ENCODE measurements at places on chromosomes 13 and 19. TPM values are rescaled to one million over a fixed set of nuclear protein-coding genes. Genes with fewer than 3 reads are reported as not detected.

DNA sequence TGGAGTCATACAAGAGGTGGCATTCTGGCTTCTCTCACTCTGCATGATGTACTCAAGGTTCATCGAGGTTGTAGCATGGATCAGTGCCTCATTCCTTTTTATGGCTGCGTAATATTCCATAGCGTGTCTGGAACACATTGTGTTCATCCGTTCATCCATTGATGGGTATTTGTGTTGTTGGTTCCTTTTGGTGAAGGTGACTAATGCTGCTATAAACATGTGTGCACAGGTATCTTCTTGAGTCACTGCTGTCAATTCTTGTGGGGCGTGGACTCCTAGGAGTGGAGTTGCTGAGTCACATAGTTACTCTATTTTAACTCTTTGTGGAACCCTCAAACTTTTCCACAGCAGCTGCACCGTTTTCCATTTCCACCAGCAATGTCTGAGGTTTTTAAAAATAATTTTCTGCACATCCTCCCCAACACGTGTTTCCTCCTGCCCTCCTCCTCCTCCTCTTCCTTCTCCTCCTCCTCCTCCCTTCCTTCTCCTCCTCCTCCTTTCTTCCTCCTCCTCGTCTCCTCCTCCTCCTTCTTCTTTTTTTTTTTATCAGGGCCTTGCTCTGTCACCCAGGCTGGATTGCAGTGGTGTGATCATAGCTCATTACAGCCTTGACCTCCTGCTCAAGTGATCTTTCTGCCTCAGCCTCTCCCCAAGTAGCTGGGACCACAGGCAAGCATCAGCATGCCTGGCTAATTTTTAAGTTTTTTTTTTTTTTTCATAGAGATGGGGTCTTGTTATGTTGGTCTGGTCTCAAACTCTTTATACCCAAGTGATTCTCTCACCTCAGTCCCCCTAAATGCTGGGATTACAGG is 2.0 kb upstream of the TMEM221 start:
- DNase-seq, result no peak

DNA sequence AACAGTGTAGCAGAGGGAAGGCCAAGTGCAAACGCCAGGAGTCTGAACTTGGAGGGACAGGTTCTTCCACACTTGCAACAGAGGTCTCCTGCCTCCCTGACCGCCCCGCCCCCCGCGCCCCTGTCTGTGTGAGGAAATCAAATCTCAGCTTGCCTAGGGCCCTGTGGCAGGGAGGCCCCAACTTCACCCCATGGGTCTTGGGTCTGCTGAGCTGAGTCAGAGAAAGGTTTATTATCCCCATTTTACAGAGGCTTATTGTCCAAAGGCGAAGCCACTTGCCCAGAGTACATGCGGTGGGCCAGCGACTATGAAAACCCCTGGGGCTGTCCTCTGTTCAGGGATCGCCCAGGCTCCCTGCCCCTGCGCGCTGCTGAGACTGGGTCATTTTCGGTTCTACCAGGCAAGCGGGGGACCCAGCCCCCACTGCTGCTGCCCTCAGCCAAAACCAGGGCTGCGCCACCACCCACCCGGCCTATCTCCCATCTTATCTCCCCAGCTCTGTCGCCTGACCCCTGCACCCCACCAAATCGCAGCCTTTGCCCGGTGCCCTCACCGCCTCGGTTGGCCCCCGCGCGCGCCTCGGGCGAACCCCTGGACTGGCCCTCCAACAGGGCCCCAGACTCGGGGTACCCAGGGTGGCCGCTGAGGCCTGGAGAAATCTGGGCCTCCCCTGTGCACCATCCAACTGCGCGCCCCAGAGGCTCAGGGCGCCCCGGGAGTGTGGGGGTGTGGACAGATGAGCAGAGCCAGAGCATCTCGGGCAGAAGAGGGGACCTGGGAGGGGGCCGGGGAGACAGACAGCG is 850 bp upstream of the CERS4 start:
- peak; percentile 52 for DNase-seq

GRCh38 chr13:48590141-48590901 is 57.4 kb upstream of the RCBTB2 start:
- DNase-seq, result no peak

GRCh38 chr19:56015756-56016155 is 29.2 kb downstream of the NLRP5 start:
- no peak for DNase-seq

DNA sequence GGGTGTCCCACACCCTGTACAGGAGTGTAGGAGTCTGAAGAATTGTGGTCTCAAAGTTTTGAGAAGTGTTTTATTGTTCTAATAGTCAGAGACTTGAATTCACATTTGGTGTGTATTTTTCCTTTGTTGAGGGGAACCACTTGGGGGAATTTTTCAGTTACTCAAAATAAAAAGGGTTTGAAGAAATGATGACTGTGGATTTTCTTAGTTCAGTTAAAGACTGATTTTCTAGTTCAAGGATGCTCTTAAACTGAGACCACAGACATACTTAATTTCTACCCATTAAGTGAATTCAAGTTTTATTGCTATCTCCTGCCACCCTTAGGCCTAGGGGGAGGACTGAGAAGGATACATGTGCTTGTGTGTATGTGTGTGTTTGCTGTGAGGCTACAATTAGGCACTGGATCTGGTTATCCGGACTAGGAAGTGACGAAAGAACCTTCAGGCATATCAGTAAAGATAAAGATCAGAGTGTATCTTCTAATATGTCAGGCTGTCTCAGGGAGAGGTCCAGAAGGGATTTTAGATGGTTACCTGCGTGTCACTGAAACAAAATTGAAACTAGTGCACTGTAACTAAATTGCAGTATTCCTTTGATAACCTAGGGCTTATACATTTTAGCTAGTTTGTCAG is 234.9 kb upstream of the DACH1 start:
- no peak for DNase-seq

FFAR3 gene
- total RNA-seq, result not detected

- DNase-seq, result peak; percentile 45
Measured at GRCh38 chr13:95676105-95676761, 706 bp upstream of the DNAJC3 start.

GRCh38 chr19:11127905-11128304 is 27.7 kb downstream of the SPC24 start:
- DNase-seq, result no peak

ELSPBP1 gene
- total RNA-seq, result not detected

DNA sequence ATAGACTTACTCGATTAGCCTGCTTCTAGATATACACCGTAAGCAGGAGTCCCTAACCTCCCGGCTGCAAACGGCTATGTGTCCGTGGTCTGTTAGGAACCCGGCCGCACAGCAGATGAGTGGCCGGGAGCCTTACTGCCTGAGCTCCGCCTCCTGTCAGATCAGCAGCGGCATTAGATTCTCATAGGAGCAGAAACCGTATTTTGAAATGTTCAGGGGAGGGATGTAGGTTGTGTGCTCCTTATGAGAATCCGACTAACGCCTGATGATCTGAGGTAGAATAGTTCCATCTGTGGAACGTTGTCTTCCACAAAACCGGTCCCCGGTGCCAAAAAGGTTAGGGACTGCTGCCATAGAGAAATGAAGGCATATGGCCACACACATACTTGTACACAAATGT is 1491.9 kb downstream of the SLITRK5 start:
- DNase-seq, result no peak

KLK12 gene
- total RNA-seq, result not detected

DNA sequence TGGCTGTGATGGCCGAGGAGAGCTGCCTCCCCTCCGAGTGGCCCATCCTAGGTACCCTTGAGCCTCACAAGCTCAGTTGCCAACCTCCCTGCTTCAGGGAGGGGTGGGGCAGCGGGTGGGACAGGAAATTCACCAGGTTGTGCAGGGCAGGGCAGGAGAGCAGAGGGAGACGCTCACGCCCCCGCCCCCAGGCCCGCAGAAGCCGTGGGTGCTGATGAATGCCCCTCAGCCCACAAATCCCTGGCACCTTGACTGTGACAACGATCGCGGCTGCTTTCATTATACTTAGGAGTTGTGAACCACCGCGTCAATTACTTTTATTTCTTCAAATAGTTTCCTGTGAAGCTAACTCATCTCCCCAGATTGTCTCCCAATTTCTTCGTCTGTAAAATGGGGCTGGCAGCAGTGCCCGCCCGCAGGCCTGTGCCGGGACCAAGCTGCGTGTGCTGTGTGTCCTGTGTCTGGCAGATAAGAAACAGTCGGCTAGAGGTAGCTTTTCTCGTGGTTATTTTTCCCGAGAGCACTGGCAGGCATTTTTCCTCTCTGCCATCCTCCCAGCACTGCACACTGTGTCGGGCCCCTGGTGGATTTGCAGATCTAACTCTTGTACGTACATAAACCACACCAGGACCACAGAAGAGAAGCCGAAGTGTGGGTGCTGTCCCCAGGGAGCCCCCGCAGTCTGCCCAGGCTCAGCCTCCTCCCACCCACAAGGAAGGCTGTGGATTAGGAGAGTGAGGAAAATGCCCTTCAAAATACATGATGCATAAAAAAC is 7.9 kb upstream of the RASA3 start:
- no peak for DNase-seq

Measured in body of pancreas (tissue), 4 donors.